ENCODE measurements at places on chromosomes 3 and 15.

- no peak for DNase-seq
These were observed 797 bp downstream of the PAQR9 start for GRCh38 chr3:142962520-142963233.

DNA sequence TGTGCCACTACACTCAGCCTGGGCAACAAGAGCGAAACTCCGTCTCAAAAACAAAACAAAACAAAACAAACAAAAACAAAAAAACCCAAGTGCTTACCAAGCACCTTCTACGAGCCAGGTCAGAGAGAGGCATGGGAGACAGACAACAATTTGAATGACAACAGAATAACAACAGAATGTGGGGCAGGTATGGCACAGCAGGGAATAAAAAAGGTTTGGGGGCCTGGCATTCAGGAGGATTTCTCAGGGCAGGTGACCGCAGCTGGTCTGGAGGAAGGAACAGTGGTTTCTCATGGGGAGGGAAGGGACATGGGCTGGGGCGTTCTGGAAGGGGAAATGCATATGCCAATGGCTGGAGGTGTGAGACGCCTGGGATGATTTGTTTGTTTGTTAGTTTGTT is 22.5 kb upstream of the PARL start:
- DNase-seq: no peak

DNA sequence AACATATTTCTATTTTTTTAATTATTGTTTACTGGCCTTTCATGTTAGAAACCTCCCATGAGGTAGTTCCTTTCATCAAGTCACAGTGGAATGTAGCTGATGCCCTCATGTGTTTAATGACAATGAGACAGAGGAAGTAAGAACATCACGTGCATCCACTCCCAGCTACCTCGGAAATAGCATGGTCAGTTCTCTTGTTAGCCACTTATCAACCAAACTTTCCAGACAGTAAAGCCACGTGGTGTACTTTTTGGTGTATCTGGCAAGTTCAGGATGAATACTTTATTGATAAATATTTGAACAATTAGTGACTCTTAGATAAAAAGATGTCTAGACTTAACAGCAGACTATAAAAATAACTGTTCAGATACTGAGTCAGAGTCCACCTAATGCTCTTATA is 781.7 kb downstream of the MECOM start:
- no peak for DNase-seq

- DNase-seq: no peak
These were observed 747.7 kb upstream of the CBLB start for GRCh38 chr3:106616556-106616955.

- DNase-seq: no peak
These were observed 43.9 kb downstream of the LRRFIP2 start for GRCh38 chr3:37130448-37130847.

- DNase-seq: no peak
These were observed 19.1 kb downstream of the ST6GAL1 start for GRCh38 chr3:186949281-186949982.

DNA sequence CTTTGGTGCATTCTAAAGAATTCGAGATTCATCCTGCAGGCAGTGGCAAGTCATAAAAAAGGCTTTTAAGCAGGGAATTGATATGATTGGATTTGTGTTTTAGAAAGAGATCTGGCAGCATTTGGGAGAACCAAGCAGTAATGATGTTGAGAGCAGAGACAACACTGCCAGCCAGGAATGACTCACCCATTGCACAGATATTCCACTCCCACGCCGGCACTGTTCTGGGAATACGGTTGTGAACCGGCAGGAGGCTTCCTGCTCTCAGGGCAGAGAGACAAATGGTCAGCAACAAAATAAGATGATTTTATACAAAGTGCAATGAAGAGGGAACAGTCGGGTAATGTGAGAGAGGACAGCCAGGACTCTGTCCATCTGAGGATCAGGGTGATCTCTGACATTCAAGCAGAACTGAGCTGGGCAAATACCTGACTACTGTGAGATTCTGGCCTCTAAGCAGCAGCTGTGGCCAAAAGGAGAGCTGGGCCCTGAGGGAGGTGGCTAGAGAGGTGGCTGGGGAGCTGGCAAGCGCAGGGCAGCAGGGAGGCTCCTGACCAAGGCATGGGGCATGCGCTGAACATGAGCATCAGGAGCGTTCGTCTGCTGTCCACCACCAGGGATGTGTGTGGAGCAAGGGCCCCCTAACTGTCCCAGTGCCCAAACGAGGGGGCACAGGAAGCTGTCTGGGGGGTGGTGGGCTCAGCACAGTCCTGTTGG is 56.1 kb upstream of the PLXNA1 start:
- peak; percentile 79 for DNase-seq

- DNase-seq: no peak
These were observed 11.7 kb downstream of the EBLN2 start for GRCh38 chr3:73073091-73073707.

DNA sequence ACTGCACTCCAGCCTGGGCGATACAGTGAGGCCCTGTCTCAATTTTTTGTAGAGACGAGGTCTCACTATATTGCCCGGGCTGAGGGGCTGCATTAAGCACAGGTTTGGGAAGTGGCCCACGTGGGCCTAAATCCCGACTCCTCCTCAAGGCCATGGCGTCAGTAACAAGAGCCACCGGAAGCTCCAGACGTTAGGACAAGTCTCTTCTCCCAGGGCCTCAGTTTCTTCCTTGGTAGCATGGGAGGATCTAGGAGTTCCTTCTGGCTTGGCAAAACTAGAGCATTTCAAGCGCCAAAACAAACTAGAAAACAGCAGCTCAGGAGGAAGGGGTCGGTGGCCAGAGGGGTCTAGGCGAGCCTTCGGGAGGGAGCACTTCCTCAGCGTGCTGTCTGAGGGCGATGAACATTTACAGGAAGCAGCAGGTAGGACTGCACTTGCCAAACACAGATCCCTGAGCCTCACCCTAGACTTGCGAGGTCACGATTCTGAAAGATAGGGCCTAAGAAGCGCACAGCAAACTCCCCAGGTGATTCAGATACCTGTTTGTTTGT is 536 bp downstream of the SNAPC5 start:
- no peak for DNase-seq

DNA sequence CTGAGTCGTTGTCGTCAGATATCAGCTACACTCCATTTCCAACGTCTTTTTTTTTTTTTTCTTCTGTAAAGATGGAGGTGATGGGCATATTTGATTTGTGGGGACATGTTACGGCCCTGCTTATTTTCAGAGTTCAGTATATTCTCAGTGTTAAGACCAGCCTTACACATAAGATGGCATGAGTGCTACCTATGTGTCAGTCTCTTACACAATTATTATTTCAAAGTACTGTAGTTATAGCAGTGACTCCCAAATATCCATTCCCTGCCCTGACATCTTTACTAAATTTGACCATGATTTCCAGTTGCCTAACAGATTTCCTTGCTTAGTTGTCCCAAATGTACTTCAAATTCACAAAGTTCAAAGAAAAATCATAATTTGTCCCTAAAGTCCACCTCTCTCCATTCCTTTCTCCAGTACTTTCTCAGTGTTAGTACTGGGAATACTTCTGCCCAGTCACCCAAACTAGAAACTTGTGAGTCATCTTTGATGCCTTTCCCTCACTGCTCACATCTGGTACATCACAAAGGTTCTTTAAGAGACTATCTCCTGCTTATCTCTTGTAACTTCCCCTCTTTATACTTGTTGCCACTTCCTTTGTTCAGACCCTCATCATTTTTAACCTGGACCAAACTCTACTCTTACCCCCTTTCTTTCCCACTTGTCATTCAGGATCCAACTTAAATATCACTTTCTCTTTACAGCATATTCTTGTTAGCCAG is 67.0 kb downstream of the ZNF609 start:
- no peak for DNase-seq

GRCh38 chr15:46315434-46315833 is 680.6 kb downstream of the SQOR start:
- no peak for DNase-seq

DNA sequence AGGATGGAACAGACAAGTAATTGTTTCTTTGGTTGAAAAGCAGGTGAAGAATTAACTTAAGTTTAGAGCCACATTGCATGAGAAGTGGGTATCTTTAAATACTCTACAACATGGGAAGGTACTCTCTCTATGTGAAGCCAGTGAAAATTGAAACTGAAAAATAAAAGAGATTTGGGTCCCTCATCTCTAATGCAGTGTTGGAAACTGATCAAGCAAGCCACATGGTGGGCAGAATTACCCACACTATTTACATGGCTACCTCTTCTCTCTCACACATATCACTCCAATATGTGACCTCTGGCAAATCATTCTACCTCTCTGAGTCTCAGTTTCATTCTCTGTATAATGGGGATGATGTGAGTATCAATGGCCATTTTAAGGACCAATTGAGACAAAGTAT is 339.0 kb downstream of the IL5RA start:
- no peak for DNase-seq

GRCh38 chr15:33104212-33104611 is 90.3 kb downstream of the FMN1 start:
- no peak for DNase-seq

DNA sequence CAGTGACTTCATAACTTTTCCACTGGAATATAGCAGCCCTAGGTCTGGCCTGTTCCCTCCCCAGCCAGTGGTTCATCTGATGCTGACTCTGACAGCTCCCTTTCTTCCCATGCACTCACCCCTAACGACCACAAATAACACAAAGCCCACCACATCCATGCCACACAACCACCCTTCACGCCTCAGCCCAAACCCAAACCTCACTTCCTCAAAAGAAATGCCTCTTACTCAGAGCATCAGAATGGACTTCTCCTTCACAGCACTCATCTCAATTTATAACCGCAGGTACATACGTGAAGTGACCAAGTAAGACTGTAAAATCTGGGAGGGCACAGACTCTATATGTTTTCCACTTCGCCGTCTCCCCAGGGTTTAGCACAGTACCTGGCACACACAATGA is 1.1 kb downstream of the RBSN start:
- DNase-seq: no peak

DNA sequence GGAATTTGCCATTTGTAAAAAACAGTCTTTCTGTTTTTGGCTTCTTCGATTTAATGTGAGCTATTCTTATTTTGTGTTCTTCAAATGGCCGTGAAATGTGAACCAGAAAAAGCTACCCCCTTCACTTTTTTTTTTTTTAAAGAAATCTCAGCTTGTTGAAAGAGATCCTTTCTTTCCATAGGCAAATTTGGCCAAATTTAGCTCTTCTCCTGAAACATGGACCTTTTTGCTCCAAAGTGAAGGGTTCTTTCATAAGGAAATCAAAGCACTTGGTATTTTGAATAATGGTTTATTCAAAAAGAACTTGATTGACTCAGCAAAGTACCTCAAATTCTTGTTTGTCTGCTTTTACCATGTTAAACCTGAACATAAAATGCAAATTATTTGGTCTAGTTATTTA is 10.1 kb downstream of the RCN2 start:
- DNase-seq: no peak

DNA sequence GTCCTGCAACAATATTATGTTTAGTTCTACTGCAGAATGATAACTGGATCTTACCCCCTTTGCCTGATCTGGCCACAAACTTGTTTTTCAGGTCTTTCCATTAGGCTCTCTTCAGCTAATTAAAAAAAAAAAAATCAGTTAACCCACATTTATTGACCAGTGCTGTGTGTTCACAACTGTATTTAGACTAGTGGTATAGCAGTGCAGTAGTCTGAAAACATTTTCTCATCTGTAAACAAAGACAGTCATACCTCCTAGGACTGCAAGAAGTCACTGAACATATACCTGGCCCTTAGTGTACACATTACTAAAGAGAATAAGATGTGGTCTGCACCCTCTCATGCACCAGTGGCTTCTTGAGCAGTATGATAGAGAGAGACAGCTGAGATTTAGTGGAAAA is 22.5 kb downstream of the LPP start:
- no peak for DNase-seq
